Mucosa of gallbladder (tissue), 1 donor: ENCODE measurements at places on chromosomes 1 and 21. TPM values are rescaled to one million over a fixed set of nuclear protein-coding genes. Genes with fewer than 3 reads are reported as not detected.

CLCA2 gene
- not detected for total RNA-seq

FAM78B gene
- 2.6 TPM for total RNA-seq

OLIG2 gene
- total RNA-seq: not detected

AADACL4 gene
- not detected for total RNA-seq

CD1B gene
- not detected for total RNA-seq

SMAP2 gene
- total RNA-seq: 47.6 TPM

RNF186 gene
- 0.32 TPM for total RNA-seq

THEM5 gene
- total RNA-seq: not detected

DCST1 gene
- total RNA-seq: not detected

A3GALT2 gene
- not detected for total RNA-seq

MPL gene
- total RNA-seq: not detected

EBNA1BP2 gene
- total RNA-seq: 31.9 TPM

SLC9C2 gene
- not detected for total RNA-seq

PGLYRP4 gene
- not detected for total RNA-seq

DIRAS3 gene
- 14.0 TPM for total RNA-seq
